Hepatic stellate cell (primary cell): ENCODE measurements at places on chromosomes 11 and 22.

DNA sequence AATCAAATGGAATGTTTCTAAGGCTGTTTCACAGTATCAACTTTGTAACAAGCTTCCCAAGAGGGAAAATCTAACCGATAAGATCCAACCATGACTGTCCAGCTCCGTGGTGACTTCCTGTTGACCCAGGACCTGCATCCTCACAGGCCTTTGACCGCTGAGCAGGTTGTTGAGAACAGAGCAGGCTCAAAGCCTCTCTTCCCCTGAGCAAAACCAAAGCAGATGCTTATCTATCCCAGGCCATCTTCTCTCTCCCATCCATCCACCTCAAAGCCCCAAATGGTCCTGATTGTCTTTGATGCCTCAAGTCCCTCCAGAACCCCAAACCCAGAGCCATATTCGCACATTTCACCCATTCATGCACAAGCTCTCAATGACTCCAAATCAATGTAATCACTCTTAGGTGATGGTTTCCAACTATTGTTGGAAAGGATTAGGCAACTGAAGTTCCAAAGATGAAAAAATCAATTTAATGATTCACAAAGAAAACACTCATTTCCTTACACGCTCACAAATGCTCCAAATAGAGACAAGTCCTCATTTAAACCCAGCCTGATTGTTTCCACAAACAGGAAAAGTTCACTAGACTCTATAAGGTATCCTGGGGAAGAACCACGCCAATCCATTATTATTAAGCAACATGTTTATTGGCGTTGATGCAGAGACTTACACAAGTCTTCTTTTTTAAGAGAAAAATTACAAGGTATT is 48.7 kb downstream of the C11orf58 start:
- DNase-seq = no peak

DNA sequence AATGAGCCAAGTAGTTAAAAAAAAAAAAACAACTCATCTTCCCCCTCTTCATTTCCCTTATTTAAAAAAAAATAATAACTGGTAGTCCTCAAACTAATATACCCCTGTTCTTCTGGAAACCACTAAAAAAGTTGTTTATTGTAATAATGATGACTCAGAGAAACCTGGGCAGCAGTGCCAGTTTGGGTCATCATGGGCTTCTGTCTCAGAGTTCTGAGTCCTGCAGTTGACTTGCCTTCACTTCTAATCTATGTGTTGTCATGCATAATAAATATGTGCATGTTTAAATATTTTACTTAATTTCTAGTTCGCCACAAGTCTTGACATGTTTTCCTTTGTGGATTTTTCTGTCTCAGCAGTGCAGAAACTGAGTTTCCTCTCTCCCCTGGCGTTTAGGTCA is 46.8 kb downstream of the PPP2R1B start:
- DNase-seq = no peak

- no peak for DNase-seq
Observed at GRCh38 chr11:121497176-121497998, 44.6 kb upstream of the SORL1-AS1 start.

DNA sequence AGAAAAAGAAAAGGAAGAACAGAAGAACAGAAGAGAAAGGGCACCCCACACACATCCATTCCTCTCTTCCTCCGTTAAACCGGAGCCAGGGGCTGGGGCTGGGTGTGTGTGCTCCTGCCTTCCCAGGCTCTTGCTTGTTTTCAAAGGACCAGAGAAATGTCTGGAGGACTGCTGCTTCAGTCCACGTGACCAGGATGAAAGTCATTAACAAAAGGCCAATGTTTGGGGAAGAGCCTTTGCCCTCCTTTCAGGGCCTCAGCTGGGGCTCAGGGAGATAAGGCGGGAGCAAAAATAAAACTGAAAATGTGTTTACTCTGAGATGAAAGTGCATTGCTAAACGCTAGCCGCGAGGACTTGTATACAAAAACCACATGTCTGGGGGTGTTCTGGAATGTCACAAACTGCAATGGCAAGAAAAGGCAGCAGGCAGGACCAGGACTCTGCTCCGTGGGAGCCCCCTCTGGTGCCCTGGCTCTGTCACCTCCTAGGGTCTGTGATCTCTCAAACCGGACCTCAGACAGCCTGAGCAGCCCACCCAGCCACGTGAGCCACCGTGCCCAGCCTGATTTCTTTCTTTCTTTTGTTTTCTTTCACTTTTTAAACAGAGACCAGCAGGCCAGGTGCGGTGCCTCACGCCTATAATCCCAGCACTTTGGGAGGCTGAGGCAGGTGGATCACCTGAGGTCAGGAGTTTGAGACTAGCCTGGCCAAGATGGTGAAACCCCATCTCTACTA is 31.6 kb upstream of the MYH9 start:
- peak; percentile 51 for DNase-seq

GRCh38 chr22:44930711-44931035 is 79.1 kb downstream of the PHF21B start:
- DNase-seq = no peak
